H9 (cell line): ENCODE measurements at places on chromosomes 1 and 21. TPM values are rescaled to one million over a fixed set of nuclear protein-coding genes. Genes with fewer than 3 reads are reported as not detected.

Gene MCOLN3
- 10.6 and 10.8 TPM in 2 replicates for total RNA-seq

- DNase-seq, result peak; percentile 63
- peaks cover 2% of the 10 kb centered on the region; the same call in 1 of the 2 replicates for H3K36me3 ChIP-seq
- no peaks in the 10 kb centered on the region for H3K27me3 ChIP-seq
- H3K4me1 ChIP-seq, result peaks cover 15% of the 10 kb centered on the region
- peak overlapping the region; percentile 26 for H3K4me3 ChIP-seq
- H3K27ac ChIP-seq, result peak overlapping the region; percentile 92
Observed at GRCh38 chr1:39892601-39893595, 8.8 kb downstream of the MYCL start.

DNA sequence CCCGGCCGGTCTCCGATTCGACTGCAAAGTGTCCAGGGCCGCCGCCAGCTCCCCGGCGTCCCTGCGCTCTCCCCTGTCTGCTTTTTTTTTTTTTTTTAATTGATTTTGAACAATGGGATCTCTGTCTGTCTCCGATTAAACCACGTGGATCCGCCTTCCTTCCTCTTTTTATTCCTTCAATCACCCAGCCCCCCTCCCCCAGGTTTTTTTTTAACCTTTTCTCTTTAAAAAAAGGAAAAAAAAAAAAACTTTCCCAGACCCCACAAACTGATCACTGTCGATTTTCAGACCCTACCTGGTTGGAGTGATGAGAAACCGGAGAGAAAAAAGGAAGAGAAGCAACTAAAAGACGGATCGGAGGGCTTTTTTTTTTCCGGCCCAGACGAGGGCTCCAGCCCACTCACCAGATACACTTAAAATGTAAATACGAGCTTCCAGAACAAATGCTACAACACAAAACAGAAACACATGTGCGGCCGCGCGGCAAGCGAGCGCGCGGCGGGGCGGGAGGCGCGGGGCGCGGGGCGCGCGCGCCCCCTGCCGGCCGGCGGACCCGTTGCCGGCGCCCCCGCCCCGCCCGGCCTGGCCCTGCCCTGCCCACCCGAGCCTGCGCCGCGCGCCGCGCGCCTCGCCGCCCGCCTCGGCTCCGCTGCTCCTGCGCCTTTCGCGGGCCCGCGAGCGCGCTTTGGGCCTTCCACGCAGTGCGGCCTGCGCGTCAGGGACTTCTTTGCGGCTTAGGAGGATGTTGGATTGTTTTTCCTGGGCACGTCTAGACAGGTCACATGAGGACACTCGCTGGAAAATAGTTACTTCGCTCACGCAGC lies at the start of gene RCC2:
TSS of gene RCC2 (minus strand) at position 428 of the 824 bp plus-strand sequence. CDS start 1,163 bp downstream, outside the sequence.
- no peak for DNase-seq
- no peak within 1 kb of the TSS for H3K27ac ChIP-seq
- H3K4me1 ChIP-seq, result peaks cover 23% of the 10 kb centered on the region; the same call in 1 of the 2 replicates
- H3K27me3 ChIP-seq, result peaks cover 3% of the 10 kb centered on the region; the same call in 1 of the 2 replicates

GRCh38 chr1:201456499-201457309 lies 12.3 kb downstream of the PHLDA3 start:
- peaks cover 8% of the 10 kb centered on the region; the same call in 1 of the 2 replicates for H3K4me1 ChIP-seq
- H3K36me3 ChIP-seq, result no peaks in the 10 kb centered on the region
- no peak overlapping the region for H3K27ac ChIP-seq
- peak; percentile 31 for DNase-seq
- no peaks in the 10 kb centered on the region for H3K27me3 ChIP-seq

- no peaks in the 10 kb centered on the region for H3K27me3 ChIP-seq
- DNase-seq, result no peak
- no peak overlapping the region for H3K27ac ChIP-seq
- H3K4me1 ChIP-seq, result peaks cover 4% of the 10 kb centered on the region; the same call in 1 of the 2 replicates
- no peaks in the 10 kb centered on the region for H3K36me3 ChIP-seq
Observed at GRCh38 chr1:5456090-5456811, 536.0 kb downstream of the NPHP4 start.

DNA sequence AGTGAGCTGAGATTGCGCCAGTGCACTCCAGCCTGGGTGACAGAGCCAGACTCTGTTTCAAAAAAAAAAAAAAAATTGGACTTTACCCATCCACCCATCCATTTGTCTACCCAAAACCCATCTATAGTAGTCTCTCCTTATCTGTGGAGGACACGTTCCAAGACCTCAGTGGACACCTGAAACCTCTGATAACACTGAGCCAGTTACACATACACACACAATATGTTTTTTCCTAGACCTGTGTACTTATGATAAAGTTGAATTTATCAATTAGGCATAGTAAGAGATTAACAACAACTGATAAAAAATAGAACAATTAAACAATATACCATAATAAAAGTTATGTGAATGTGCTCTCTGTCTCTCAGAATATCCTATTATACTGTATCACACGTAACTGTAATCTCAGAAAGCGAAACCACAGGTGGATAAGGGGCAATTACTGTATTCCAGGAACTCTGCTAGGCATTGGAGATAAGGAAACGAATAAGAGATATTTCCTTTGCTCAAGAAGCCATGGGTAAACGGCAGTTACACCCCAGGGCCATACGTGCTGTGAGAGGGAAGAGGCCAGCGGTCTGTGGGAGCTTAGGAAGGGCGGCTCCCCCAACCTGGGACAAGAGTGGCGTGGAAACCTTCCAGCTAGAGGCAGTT lies 84.2 kb upstream of the DISP3 start:
- H3K4me3 ChIP-seq, result no peak overlapping the region
- H3K27me3 ChIP-seq, result no peaks in the 10 kb centered on the region
- H3K36me3 ChIP-seq, result no peaks in the 10 kb centered on the region
- no peak for DNase-seq
- no peak overlapping the region for H3K27ac ChIP-seq

- peak; percentile 73 for DNase-seq
- H3K27me3 ChIP-seq, result no peaks in the 10 kb centered on the region
- no peaks in the 10 kb centered on the region for H3K4me1 ChIP-seq
- H3K4me3 ChIP-seq, result no peak overlapping the region
- peaks cover 13% of the 10 kb centered on the region; the same call in 2 of the 3 replicates for H3K36me3 ChIP-seq
Observed at GRCh38 chr1:221263831-221264767, 384.9 kb downstream of the HLX start.
